NCI-H69 (cell line): ENCODE measurements at places on chromosomes 1 and 21.

DNA sequence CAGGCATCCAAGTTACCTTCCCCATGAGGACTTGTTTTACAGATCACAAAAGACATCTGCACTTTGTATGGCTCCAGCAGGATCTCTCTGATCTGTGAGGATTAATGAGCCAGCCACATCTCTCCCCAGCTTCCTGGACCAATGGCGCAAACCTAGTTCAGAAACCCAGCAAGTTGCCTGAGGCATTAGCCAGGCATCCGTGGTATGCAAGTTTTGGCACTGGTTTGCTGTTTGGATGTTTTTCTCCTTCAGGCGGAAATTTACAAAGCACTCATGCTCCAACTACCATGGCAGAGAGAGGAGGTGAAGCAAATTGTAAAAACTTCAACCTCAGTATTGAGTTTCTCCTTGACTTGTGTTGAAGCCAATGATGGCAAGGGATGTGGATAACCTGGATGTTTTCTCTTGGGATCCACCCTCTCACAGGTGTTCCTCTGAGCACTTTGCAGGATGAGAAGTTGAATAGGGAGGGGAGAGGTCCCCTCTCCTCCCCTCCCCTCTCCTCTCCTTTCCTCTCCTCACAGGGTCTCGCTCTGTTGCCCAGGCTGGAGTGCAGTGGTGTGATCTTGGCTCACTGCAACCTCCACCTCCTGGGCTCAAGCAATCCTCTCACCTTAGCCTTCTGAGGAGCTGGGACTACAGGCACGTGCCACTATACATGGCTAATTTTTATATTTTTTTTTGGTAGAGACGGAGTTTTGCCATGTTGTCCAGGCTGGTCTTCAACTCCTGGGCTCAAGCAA lies 25.6 kb upstream of the ENO1 start:
- peak; percentile 6 for DNase-seq

DNA sequence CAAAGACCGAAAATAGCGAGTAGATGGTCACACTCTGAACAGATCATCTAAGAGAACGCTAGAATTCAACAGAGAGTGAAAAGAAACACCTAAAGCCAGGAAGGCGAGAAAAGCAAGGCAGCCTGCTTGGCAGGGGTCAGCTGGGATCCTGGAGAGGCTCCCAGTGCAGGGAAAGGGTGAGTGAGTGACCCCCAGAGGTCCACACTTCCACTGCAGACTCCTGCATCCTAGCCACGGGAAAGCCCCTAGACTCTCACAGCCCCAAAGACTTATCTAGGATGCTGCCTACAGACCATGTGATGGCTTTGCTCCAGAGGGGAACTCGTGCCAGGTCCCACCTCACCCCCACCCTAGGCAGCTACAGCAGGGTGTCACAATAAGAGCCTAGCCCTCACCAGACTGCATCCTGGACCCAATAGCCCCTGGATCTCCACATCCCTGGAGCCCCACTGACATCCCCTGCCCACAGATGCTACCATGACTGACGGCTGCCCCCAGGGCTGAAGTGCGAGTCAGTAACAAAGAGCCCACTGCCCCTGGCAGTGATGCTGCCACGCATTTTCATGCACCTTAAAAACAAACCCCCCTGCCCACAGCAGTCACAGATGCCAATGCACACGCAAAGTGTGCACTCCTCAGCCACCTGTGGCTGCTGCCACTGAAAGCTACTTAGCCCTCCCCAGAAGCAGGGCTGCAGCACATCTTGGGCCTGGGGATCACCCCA lies 62.2 kb downstream of the PSMG1 start:
- no peak for DNase-seq

- no peak for DNase-seq
Observed at GRCh38 chr1:156430866-156431265, 61.9 kb downstream of the RHBG start.

GRCh38 chr1:31795801-31796621 lies 19.8 kb downstream of the SPOCD1 start:
- DNase-seq, result peak; percentile 84

DNA sequence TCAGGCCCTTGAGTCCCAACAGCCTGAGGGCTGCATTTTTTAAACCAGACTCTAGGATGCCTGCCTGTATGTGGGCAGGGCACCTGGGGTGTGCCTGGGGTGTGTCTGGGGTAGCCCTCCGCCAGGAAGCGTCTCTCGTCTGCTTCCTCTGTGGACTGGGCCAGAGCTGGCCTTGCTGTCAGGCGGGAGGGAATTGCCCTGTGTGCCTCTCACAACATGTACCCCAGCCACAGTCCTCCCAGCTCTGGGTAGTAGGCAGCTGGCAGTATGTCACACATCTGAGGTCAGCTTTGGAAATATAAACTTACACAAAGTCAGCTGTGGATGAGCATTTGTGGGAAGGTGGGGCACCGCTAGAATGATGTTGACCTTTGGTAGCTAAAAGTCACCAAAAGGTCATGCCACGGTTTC lies 13.0 kb downstream of the TRAF5 start:
- peak; percentile 9 for DNase-seq

DNA sequence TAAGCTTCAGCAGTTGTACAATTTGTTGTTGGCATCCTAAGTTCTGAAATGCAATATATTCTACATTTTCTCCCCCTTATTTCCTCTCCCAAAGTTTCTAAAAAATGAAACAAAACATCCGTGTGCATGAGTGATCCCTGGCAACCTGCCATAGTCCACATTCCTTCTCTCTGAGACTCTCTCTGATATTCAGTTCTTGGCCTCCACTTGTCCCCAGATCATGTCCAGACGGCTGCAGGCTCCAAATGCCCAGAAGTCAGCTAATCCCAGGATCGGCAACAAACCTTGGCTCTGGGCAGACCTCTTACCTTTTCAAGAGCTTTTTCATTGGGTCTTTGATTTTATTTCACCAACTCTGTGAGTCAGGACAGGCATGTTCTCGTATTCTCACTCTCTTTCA lies 187.8 kb downstream of the ETS2 start:
- no peak for DNase-seq

GRCh38 chr1:185837711-185838110 lies 103.5 kb downstream of the HMCN1 start:
- peak; percentile 16 for DNase-seq

- DNase-seq, result no peak
Observed at GRCh38 chr21:26832546-26832945, 12.7 kb downstream of the ADAMTS1 start.

- peak; percentile 65 for DNase-seq
Observed at GRCh38 chr1:916173-917075, 7.3 kb upstream of the SAMD11 start.

DNA sequence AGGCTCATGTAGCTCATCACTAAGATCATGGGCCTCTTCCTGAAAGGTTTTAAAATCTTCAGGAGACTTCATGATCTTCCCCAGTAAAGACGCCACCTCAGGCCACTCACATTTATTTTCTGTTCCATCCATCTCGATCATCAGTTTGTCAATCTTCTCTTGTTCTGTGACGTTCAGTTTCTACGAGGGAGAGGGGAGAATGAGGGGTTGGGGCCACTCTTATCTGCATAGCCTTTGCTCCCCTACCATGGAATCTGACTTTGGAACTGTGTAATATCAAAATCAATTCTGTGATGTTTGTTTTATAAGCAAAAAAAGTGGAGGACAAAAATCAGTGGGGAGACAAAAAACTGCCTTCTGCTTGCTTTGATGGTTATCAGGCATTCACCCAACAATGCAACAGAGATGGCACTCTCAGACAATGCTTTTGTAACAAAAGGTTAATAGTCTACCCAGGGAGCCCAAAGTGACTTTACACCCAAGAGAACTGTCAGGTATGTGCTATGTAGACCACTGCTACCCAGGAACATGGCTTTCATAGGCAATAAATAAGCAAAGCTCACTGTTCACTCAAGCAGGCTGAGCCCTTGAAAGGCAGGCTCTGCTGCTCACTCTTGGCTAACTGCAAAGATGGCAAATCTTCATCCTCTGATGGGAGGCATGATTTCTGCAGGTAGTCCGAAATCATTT lies 10.5 kb downstream of the ENO1 start:
- DNase-seq, result no peak

DNA sequence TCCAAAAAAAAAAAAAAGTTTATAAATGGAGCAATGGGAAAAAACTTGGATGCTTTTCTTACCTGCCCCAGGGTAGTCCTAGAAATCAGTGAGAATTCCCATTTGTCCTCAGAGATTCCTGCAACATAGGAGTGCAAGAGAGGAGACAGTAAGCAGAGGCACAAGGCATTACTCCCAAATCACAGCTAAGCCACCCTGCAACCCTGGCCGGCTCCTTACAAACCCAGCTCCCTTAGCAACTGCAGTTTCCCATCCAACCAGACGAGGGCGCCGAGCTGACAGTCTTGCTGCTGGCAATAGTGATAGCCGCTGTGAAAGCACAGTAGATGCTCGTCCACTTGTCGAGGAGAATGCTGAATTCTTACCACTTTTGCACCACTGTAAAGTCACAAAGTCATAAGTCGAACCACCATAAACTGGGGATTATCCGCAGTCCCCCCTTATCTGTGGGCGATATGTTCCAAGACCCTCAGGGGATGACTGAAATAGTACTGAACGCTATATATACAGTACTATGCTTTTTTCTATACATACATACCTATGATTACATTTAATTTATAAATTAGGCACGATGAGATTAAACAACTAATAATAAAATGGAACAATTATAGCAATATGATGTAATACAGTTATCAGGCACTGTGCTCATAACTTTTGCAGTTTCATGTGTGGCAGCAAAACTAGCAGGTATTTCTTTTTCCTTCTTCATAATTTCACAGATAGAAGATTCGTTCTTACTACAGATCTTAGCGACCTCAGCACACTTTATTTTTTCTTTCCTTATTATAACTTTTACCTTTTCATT lies 6.0 kb upstream of the PITHD1 start:
- peak; percentile 73 for DNase-seq

GRCh38 chr1:94821636-94822305 lies 1.6 kb downstream of the SLC44A3 start:
- peak; percentile 84 for DNase-seq

GRCh38 chr1:1181938-1182410 lies 8.3 kb downstream of the TTLL10 start:
- no peak for DNase-seq

GRCh38 chr1:70288166-70288565 lies 66.4 kb downstream of the ANKRD13C start:
- DNase-seq, result no peak

- peak; percentile 64 for DNase-seq
Observed at GRCh38 chr1:22142315-22143064, 407 bp downstream of the WNT4 start.

DNA sequence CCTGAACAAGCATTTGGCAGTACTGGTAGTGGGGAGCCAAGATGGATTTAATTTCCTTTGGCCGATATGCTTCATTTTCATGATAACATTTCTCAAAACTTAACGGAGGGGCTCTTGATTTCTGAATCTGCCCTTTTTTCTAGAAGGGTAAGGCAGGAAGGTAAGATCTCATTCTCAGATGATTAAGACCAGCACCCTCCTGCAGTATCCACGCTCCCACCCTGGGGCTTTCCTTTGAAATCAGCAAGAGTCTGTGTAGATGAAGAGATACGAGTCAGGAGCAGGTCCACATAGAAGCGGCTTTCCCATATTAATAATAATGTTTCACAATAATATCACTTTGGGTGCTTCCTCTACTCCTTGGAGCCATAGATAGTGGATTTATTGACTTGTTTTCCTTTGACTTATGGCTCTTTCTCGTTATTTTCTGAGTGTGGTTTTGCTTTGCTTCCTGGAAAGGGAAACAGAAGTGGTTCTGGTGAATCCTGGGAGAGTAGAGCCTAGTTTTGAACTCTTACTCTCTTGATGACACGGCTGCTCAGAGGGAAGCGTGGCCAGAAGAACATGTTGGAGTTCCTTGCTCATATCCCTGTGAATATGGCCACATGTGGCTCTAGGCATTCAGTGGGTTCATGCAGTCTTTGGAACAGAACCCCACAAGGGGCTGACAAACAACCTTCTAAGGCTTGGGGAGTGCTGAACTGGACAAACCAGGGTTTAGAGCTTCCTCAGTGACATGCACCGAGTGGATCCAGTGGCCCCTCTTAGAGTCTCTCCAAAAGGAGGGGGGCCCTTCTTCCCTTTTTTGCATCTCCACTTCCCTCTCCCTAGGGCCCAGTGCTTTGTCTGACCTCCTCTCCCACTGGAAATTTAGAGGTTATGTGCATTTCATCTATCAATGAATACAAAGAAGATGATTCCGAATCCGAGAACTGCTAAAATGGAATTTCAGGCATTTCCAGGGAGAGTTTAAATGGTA lies 195.7 kb downstream of the DYRK1A start:
- no peak for DNase-seq

GRCh38 chr1:25804244-25804963 lies 4.4 kb downstream of the SELENON start:
- DNase-seq, result no peak

DNA sequence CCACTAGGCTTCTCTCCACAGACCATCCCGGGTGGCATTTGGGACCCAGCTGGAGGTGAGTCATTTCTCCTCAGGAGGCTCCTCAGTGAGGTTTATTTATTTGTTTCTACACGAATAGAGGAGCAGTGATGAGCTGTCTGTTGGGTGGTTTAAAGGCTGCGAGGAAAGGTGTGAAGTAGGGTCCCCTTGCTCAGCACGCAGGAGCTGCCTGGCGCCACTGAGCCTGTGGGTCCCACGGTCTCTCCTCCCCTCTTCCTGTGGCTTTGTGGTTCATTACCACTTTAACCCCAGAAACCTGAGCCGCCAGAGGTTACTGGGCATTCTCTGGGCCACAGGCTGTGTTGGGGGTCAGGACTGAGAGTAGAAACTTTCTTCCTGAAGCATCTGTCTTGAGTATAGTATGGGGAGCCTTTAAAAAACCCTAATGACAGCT lies 39.9 kb downstream of the IL6R start:
- DNase-seq, result no peak

DNA sequence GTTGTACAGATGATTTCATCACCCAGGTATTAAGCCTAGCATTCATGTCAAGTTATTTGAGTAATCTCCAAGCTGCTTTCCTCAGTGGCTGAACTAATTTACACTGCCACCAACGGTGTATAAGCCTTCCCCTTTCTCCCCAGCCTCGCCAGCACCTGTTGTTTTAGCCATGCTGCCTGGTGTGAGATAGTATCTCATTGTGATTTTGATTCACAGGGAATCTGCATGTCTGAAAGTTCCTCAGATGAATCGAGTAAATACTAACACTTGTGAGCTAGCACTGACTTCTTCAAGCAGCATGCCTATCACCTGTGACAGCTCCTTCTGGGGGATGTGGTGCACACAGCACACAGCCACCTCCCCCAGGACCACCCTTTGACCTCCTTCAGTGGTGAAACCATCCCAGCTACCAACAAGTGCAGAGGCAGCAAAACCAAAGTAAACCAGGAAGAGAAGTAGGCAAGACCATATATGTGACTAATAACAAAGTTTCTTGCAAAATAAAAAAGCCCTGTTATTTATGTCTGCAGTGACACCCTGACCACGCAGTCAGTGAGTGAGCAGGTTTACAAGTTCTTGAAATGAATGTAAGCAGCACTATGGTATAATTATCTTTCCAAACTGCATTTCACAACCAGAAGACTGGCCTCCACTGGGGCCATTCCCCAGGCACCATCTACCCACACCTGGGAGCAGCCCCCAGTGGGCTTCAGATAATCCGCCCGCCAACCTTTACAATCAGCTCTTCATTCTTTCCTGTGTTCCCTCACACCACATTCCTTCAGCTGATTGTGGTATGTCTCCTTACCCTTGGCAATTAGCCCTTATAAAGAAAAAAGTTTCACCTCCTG lies 173.8 kb downstream of the ETS2 start:
- DNase-seq, result peak; percentile 63
